Cerebellar nuclear complex (tissue), 1 donor: ENCODE measurements at places on chromosomes 13 and 19.

- no peak for DNase-seq
These were observed 18.2 kb downstream of the RBM26 start for GRCh38 chr13:79387853-79388252.

GRCh38 chr19:53866865-53867224 is 838 bp upstream of the MYADM start:
- no peak for DNase-seq

- DNase-seq, result no peak
These were observed 43.8 kb downstream of the PEPD start for GRCh38 chr19:33477781-33478180.

DNA sequence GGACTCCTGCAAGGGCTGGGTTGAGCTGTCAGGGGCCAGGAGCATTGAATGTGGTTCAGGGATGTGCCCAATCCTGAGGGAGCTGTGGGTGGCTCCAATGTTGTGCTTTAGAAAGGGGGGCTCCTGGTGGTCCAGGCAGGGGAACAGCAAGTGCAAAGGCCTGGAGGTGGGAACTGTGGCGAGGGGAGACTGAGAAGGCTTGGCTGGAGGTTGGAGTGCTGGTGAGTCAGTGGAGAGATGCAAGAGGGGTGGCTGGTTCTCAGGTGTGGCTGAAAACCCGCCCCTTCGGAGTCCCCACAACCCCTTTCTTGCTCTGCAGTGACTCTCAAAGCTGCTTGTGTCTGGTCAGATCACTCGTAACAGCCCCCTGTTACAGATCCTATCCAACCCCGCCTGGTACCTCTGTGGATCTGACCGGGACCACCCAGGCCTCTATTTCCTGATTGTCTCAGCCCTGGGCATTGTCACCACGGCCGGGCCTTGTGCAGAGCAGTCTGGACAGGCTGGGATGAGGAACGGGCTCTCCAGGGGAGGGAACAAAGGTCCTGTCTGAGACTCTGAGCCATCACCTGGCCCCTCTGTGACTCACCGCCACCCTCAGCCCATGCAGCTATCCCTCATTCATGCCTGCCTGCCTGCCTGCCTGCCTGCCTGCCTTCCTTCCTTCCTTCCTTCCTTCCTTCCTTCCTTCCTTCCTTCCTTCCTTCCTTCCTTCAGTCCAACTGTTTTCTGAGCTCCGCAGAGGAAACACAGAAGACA is 1.4 kb upstream of the KCNN1 start:
- no peak for DNase-seq

DNA sequence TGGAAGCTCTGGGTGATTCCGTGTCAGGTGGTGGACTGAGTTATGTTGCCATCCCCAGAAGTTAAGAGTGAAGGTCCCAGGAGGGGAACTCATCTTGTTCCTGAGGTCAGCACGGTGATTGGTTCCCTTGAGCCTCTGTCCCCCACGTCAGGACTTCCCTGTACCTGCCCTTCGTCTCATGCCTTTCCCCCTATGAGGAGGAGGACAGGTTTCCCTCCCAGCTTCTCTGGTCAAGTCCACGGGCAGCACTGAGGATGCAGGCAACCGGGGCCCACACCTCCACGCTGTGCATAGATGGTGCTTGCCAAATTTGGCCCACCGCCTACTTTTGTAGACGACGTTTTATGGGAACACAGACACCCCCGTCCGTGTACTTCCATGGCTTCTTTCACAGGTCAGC is 42.7 kb downstream of the TEX29 start:
- DNase-seq, result no peak

DNA sequence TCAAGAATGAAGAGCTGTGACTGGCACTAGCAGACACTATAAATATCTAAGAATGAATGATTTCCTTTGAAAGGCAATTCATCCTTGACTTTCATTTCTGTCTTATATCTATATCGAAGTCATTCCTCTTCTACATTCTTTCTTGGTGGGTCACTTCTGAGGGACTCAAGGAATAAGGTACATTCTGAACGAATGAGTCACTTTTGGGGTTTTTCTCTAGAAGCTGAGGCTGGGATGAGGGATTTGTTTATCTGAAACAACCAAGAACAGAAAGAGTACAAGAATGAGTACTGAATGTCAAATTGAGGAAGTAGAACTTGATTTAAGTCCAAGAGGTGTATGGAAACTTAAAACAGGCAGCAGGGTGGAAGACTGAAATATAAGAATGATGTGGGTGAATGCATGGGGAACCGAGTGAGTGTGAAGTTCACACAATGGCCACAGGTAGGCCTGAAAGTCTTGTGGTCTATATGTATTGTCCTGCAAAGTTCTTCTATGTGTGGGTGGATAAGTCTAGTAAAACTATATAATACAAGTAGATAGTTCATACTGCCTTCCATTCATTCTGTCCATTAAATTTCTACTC is 343.9 kb downstream of the OXGR1 start:
- no peak for DNase-seq

DNA sequence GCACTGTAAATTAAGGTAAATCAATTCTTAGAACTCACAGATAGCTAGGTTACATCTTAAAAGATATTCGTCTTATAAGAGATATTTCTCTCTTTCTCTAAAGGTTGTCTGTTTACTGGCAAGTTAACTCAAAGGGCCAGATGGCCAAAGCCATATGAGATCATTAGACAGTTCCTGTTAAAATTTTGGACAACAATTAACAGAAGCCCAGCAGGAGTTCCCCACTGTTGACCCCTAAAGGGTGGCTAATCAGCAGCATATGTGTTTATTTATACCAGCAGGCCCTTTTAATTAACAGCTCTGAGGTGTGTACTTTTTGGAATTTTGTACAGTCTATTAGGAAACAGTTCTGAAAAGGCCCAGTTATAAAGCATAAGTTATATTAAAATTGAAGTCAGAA is 245.8 kb downstream of the LIG4 start:
- DNase-seq, result no peak

DNA sequence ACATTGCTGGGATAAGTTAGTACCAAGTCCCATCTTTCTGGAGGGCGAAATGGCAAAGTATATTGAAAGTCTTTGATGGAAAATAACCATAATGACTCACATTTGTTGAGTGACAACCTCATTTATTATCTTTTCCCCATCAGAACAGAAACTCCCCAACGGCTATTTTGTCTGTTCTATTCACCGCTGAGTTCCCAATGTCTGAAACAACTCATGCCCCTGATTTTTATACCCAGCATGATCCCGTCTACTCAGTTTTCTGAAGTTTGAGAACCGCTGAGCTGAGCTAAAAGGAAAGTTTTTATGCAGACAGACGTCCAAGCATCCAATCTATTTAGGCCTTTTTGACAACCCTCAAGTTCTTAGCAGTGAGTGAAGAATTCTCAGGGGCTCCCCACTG is 7.8 kb upstream of the TINCR start:
- no peak for DNase-seq

DNA sequence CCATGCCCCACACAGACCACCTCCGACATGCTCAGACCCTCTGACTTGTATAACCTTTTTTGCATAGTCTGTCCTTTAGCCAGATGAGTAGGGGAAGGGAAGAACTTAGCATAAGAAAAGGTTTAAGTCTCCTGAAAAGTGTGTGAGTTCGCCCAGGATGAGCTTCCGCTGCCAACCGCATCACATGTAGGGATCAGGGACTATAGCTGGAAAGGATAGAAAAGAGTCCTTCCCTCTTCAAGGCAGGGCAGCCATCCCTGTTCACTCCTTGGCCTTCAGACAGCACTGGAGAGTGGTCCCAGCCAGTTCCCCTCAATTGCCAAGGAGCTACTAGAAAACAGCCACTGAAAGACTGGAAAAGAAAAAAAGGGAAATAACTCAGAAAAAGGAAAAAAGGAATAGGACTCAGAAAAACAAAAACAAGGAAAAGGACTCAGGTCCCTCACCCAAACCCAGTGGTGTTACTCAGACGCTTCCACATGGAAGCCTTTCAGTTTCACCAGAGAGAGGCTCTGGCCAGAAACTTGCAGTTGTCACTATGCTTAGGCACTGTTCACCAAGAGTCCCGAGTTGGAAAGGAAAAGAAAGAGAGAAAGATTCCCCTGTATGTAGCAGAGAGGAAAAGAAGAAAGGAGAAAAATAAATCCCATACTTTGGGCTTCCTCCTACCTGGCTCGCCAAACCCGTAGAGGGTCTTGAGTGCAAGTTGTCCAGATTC is 5.6 kb upstream of the TM9SF2 start:
- no peak for DNase-seq

DNA sequence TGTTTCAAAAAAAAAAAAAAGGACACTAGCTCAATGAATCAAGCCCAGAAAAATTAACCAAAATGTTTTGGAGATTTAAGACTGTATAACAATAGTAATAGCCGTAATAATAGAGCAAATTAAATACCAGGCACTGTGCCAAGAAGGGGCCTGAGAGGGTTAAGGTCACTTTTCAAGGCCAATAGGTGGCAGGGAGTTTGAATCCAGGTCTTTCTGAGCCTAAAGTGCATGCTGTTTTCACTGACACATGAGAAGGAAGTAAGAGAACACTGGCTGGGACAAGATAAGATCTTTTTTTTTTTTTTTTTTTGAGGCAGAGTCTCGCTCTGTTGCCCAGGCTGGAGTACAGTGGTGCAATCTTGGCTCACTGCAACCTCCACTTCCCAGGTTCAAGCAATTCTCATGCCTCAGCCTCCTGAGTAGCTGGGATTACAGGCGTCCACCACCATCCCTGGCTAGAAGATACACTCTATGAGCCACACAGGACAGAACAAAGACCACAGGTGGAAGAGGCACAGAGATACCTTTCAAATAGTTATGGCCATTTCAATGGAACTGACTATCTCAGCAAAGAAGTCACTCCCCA is 7.7 kb downstream of the FFAR2 start:
- DNase-seq, result no peak

DNA sequence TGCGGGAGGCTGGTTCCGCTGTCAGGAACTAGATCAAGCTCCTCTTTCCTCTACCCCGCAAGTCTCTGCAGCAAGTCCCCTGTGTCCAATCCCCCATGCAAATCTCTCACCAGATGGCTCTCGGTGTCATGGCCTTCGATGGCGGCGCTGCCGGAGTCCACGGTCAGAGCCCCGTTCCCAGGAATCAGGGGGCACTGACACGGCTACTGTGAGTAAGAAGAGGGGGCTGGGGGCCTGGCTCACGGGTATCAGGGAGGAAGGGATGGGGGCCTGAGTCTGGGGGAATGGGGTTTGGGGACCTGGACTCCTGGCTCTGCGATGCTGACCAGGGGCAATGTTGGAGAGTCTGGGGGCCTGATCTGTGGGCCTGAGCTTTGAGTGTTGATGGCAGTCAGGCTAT is 4.0 kb downstream of the SCAF1 start:
- no peak for DNase-seq

GRCh38 chr13:50274181-50274580 is 258.9 kb downstream of the KCNRG start:
- DNase-seq, result no peak

- no peak for DNase-seq
These were observed 113.1 kb downstream of the ABCC4 start for GRCh38 chr13:95188128-95188527.

- DNase-seq, result no peak
These were observed 17.5 kb upstream of the PROZ start for GRCh38 chr13:113140677-113141600.

GRCh38 chr13:75418997-75419396 is 63.0 kb downstream of the TBC1D4 start:
- no peak for DNase-seq

DNA sequence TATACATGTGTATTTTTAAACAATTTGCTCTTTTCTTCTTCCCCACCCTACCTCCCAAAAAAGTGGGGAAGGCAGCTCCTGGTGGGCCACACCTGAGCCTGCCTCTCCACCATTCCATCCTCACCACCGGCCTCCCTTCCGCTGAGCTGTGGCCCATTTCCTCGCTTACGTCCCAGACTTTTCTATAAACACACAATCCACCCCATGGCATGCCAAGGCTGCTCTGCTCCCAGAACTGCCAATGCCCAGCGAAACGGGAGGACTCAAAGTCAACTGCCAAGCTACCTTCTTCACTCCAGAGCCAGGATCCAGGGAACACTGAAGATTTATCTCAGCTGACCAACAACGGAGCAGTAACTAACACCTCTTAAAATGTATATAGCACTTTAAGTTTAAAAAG is 2.8 kb downstream of the N4BP2L1 start:
- DNase-seq, result no peak
